ENCODE measurements at places on chromosomes 3 and 15.

GRCh38 chr3:179811321-179812095, 158.7 kb downstream of the USP13 start:
- DNase-seq = no peak

- DNase-seq = no peak
These were observed 2.9 kb downstream of the FBXL22 start for GRCh38 chr15:63600001-63600615.

DNA sequence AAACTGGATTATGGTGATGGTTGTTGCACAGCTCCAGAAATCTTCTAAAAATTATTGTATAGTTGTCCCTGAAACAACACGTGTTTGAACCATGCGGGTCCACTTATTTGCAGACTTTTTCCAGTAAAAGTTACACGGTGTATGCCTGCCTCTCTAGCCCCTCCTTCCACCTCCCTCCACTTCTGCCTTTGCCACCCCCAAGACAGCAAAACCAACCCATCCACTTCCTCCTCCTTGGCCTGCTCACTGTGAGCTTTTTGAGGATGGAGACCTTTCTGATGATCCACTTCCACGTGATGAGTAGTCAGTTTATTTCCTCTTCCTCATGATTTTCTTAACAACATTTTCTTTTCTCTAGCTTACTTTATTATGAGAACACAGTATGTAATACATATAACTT, 5.4 kb downstream of the CYFIP1 start:
- no peak for DNase-seq

GRCh38 chr15:28892789-28893610, 7.2 kb downstream of the APBA2 start:
- no peak for DNase-seq

DNA sequence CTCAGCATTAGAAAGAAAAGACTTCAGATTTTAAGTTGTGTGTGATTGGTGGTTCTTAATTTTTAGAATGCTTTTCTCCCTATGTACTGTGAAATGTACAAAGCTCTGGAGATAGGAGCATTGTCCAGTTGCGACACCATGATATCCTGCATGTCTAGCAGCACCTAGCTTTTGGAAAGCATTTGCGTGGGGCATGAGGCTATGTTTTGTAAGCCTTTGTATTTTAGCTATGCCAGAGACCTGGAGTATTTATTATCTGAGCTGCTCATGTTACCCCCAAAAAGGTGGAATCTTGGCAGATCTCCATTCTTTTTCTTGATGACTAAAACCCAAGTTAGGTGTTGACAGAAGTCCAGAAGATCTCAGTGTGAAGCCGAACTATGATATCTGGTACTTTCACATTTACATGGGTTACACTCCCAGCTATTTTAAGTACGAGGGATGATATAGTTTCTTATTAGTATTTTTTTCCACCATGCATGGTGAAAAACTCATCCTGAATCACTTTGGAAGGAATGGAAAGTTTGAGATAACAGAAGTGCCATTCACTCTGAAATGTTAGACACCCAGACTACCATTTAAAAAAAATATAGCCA, 126.7 kb upstream of the SAMMSON start:
- no peak for DNase-seq

DNA sequence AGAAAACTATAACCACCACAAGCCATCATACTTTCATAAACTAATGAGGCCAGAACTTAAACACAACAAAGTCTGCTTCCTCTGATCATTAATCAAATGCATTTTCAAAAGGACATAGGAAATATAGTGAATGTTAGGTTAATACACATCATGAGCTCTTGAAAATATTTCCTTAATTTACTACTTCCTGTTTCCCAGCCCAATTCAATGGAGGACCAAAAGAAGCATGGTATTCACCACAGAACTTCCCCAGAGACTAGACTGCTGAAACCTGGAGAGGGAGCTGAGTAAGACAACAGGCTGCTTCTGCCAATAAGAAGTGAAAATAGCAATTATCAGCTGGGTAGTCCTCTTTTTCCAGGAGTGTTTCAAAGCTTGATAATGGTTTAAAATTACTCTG, 250.3 kb downstream of the ULK4 start:
- DNase-seq = no peak

- no peak for DNase-seq
These were observed 121.7 kb downstream of the CHDH start for GRCh38 chr3:53724566-53724965.

Data from activated T-helper 9 cell treated with anti-CD3 and anti-CD28 coated beads, Interleukin-2, amount 50 U/mL, for 16 hours (primary cell).